ENCODE measurements at places on chromosomes 7 and 10.

DNA sequence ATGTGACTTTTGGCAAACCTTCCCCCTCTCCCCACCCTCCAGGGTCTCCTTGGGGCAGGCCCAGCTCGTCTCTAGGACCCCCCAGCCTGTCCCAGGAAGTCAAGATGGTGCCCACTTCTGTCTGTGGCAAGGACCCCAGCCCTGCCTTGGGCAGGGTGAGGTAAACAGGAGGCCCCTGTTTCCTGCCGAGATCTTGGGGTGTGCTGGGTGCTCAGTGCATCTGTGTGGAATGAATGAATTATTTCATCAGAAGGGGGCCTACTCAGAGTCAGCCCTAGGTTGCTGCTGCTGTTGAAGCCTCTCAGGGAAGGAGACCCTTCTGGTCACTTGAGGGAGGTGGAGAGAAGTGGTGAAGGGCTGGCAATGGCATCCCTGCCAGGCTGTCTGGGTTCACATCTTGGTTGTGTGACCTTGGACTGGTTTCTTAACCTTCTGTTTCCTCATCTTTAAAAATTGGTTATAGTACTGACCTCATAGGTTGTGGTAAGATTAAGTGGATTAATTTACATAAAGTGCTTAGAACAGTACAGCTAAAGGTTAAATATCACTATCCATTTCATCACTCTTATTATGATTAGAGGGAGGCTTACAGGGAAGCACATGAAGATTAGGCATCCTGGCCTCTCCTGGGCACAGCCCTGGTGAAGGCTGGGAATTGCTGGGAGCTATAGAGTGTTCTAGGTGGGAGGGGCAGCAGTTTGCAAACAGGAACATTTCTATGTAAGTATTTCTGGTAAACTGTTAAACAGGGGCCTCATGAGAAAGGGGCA is 67.7 kb downstream of the ZMIZ1 start:
- DNase-seq: no peak

DNA sequence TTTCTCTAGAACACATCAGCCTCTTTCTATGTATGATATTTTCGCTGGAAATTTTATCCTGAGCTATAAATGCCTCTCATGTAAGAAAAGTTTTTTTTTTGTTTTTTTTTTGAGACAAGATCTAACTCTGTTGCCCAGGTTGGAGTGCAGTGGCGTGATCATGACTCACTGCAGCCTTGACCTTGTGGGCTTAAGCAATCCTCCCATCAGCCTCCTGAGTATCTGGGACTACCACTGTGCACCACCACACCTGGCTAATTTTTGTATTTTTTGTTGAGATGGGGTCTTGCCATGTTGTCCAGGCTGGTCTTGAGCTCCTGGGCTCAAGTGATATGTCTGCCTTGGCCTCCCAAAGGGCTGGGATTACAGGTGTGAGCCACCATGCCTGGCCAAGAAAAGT is 80.4 kb downstream of the ADK start:
- no peak for DNase-seq

DNA sequence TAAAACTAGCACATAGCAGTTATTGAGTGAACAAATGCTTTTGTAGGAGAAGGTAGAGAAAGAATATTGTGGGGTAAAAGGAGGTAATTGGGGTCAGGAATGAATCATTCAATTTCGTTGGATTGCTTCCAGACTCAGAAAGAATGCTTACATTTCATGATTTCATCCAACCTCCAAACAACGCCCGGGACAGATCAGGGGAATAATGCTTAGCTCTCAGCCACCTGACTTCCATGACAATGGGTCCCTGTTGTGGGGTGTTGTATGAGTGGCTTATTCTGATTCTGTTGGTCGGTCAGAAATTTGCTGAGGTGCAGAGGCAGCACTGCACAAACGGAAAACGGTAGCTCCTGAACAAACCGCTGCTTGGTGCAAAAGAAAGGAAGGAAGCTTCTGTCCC is 24.0 kb upstream of the INPP5F start:
- DNase-seq: no peak

GRCh38 chr10:119309423-119309770 is 102.0 kb downstream of the GRK5 start:
- no peak for DNase-seq

DNA sequence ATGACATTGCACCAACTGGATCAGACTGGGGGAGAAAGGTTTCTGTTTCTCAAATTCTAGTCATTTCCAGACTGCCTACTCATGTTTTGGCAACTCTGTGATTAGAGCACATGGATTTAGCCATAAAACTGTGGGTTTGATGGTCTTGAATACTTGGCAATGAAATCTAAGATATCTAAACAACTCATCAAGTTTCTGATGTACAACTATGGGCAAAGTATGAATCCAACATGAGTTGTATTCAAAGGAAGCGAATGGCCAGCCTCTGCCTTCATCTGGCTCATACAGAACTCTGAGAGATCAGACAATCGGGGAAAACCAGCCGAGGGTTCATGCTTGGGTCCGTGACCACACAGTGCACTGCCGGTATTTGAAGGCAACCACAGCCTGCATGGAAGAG is 144.3 kb downstream of the ADAM12 start:
- no peak for DNase-seq

DNA sequence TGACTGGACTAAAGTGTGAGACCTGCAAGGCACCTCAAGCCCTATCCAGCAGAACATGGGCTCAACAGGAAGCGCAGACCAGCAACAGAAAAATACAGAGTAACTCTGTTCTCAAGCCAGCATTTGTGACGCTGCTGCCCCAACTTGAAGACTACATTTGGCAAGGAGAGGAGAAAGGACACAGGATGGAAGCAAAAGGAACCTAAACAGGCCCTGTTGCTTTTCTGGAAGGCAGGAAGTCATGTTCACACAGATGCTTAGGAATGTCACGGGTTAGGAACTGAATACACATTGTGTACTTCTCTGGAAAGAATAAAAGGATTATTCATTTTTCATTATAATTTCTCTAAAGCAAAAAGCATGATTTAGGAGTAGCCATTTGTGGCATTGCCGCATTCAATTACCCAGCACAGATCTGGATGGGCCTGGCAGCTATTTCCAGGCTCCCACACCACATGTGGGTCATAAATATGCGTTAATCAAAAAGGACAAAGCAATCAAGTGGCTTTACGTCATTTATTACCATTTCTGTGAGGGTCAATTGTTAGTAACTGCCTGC is 19.8 kb upstream of the TOMM7 start:
- DNase-seq: no peak

DNA sequence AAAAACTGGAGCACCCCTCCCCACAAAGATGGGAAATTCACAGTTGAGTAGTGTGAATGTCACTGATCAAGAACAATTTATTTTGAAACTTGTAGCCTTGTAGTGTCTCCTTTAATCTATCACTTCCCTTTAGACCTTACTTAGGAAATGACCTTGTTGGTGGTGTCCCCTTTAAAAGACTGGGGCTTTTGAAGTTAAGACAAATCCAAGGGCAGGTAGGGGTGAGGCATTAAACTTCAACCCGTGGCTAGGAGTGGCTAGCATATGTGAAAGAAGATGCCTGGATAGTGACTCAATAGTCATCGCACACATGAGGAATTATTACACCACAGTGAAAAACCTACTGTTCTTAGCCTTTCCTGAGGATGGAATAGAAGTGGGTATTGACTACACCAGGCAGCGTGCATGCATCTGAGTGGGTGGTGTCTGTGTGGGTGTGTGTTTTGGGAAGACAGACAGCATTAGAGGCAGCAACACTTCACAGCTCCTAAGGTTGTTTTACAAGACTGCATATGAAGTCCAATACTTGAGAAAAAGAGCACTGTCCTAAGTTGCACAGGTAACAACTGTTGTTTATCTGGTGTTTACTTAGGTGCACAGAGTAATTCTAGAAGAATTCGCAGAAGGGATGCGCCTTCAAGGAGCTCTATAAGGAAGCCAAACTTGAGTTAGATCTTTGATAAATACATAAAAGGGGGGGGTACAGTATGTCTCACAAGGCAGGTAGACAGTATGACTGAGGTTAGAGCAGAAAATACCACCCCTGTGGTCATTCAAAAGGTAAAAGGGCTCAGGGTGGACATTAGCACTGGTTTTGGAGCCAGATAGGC is 32.9 kb downstream of the ABLIM1 start:
- DNase-seq: no peak
